ENCODE measurements at places on chromosomes 4 and X. TPM values are rescaled to one million over a fixed set of nuclear protein-coding genes. Genes with fewer than 3 reads are reported as not detected.

GRCh38 chrX:130118441-130119311 lies 8.4 kb upstream of the ELF4 start:
- no peaks in the 10 kb centered on the region for H3K4me1 ChIP-seq
- H3K27ac ChIP-seq: no peak overlapping the region
- DNase-seq: no peak
- H3K36me3 ChIP-seq: no peaks in the 10 kb centered on the region
- no peaks in the 10 kb centered on the region for H3K27me3 ChIP-seq

DNA sequence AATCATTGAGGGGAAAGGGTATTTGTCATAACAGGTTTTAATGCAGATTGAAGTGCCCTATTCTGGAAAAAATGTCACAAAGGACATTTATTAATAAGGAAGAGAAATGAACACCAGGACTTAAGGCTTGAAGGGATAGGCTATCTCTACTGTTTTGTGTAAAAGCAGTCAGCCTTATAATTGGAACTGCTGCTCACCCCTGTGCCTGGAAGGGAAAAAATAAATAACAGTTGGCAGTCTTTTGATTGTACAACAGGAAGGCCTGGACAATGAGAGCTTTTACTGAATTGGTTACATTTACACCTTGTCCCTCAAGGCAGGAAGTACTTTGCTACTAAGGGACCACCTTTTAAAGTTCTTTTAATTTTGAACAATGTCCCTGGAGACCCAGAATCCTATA lies 17.8 kb upstream of the MAGED4 start:
- no peaks in the 10 kb centered on the region for H3K36me3 ChIP-seq
- H3K27me3 ChIP-seq: no peaks in the 10 kb centered on the region
- H3K4me1 ChIP-seq: no peaks in the 10 kb centered on the region
- H3K4me3 ChIP-seq: no peak overlapping the region

- no peaks in the 10 kb centered on the region for H3K27me3 ChIP-seq
- H3K4me3 ChIP-seq: no peak overlapping the region
Observed at GRCh38 chr4:116599859-116600258, 485.5 kb downstream of the TRAM1L1 start.

- no peak overlapping the region for H3K27ac ChIP-seq
- no peak for DNase-seq
- no peaks in the 10 kb centered on the region for H3K27me3 ChIP-seq
Observed at GRCh38 chr4:31192341-31192740, 472.2 kb downstream of the PCDH7 start.

- H3K27me3 ChIP-seq: no peaks in the 10 kb centered on the region
- H3K36me3 ChIP-seq: peaks cover 46% of the 10 kb centered on the region
- DNase-seq: no peak
- no peaks in the 10 kb centered on the region for H3K4me1 ChIP-seq
- no peak overlapping the region for H3K4me3 ChIP-seq
Observed at GRCh38 chr4:169741569-169741968, 16.2 kb downstream of the HPF1 start.

GRCh38 chr4:138977524-138977923 lies 38.1 kb upstream of the NOCT start:
- H3K36me3 ChIP-seq: no peaks in the 10 kb centered on the region
- H3K27me3 ChIP-seq: no peaks in the 10 kb centered on the region
- peak; percentile 60 for DNase-seq
- H3K27ac ChIP-seq: no peak overlapping the region

PF4V1 gene
- not detected for total RNA-seq

NXF2B gene
- 1.3 TPM for total RNA-seq

CFI gene
- total RNA-seq: not detected
